ENCODE measurements at places on chromosomes 3 and 15.

DNA sequence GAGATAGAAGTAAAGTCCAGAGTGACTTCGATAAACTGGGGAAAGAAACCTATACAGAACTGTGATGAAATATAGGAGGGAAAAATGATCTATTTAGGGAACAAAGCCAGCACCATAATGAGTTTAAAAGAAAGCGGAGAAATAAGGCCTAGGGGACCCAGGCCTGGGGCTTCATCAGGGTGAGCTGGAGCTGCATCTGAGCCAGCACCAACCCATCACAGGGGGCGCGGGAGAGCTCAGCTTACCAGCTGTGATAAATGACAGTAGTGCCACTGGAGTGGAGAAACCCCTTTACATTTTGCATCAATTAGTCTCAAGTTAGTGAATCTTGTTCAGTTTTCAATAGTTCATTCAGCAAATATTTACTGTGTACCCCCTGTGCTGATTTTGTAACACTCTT, 21.3 kb downstream of the PODXL2 start:
- DNase-seq, result no peak
- peaks cover 5% of the 10 kb centered on the region for H3K4me1 ChIP-seq
- no peak overlapping the region for H3K4me3 ChIP-seq
- H3K36me3 ChIP-seq, result no peaks in the 10 kb centered on the region
- H3K27me3 ChIP-seq, result no peaks in the 10 kb centered on the region

DNA sequence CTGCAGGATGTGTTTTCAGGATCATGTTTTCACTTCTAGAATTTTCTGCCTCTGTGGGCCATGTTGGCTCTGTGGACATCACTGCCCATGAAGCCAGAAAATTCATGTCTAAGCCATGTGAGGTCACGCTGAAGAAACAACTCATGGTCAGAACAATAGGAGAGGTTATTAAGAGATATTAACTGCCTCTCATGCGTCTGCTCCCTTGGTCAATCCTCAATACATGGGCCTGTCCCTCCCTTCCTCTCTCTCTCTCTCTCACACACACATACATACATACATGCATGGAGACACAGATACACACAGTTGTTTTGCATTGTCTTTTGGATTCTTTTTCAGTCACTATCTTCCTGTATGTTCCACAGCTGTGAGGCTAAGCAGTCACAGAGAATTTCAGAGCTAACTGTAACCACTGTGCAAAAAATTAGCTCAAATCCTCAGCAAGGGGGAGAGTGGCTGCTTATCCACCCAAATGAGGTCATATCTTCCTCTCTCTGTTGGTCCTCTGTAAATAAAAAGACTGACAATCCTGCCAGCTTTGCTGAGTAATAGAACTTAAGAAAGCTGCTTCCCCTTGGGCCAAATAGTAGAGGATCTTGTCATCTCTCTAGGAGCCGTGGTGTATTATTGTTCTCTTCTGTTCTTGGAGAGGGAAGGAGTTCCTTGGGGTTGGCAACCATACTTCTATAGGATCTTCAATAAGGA, 45.6 kb downstream of the LRTM1 start:
- H3K27me3 ChIP-seq, result no peaks in the 10 kb centered on the region
- no peak overlapping the region for H3K4me3 ChIP-seq
- peak; percentile 96 for DNase-seq
- H3K4me1 ChIP-seq, result peaks cover 3% of the 10 kb centered on the region

- DNase-seq, result no peak
- peaks cover 42% of the 10 kb centered on the region for H3K4me1 ChIP-seq
- no peaks in the 10 kb centered on the region for H3K27me3 ChIP-seq
Observed at GRCh38 chr3:45981346-45982074, 14.1 kb downstream of the FYCO1 start.

GRCh38 chr15:99931703-99932603, 198.7 kb upstream of the LYSMD4 start:
- peaks cover 4% of the 10 kb centered on the region for H3K27me3 ChIP-seq
- DNase-seq, result no peak
- no peak overlapping the region for H3K27ac ChIP-seq
- H3K4me1 ChIP-seq, result peaks cover 15% of the 10 kb centered on the region

DNA sequence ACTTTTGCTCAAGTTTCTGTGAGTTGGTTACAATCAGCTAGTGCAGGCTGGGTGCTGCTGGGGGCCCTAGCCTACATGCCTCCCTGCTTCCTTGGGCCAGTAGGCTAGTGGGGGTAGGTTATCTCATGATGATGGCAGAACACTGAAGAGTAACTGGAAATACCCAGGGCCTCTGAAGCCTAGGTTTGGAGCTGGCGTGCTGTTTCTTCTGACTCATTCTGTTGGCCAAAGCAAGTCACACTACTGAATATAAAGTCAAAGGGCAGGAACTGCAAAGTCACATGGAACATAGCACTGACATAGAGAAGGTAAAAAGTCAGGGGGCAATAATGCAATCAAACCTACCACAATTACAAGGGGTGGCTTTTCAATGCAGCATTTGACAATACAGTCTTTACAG, 34.5 kb downstream of the RASGRP1 start:
- no peaks in the 10 kb centered on the region for H3K36me3 ChIP-seq
- H3K27me3 ChIP-seq, result no peaks in the 10 kb centered on the region
- no peak overlapping the region for H3K4me3 ChIP-seq
- H3K27ac ChIP-seq, result no peak overlapping the region
- no peak for DNase-seq

- peak overlapping the region; percentile 60 for H3K27ac ChIP-seq
- peak overlapping the region; percentile 92 for H3K4me3 ChIP-seq
- DNase-seq, result no peak
Observed at GRCh38 chr15:40807888-40808461, 702 bp upstream of the DNAJC17 start.

- no peak overlapping the region for H3K27ac ChIP-seq
- peak; percentile 43 for DNase-seq
- no peaks in the 10 kb centered on the region for H3K36me3 ChIP-seq
- no peaks in the 10 kb centered on the region for H3K27me3 ChIP-seq
- H3K4me3 ChIP-seq, result no peak overlapping the region
Observed at GRCh38 chr3:134449277-134449676, 36.5 kb downstream of the ANAPC13 start.

- no peaks in the 10 kb centered on the region for H3K36me3 ChIP-seq
- no peak for DNase-seq
- no peaks in the 10 kb centered on the region for H3K4me1 ChIP-seq
- no peak overlapping the region for H3K27ac ChIP-seq
- H3K4me3 ChIP-seq, result no peak overlapping the region
Observed at GRCh38 chr3:162487138-162487537, 990.5 kb downstream of the OTOL1 start.

- no peak overlapping the region for H3K27ac ChIP-seq
- no peak for DNase-seq
- peaks cover 16% of the 10 kb centered on the region for H3K36me3 ChIP-seq
Observed at GRCh38 chr3:139527265-139527664, 12.3 kb downstream of the RBP1 start.

Data from muscle of leg (tissue), 16 donors.